ENCODE measurements at places on chromosomes 2 and 18.
A peak's percentile ranks its signal among the peaks of the same experiment; 100 is the strongest.

- no peak overlapping the region for H3K27ac ChIP-seq
- DNase-seq = no peak
- H3K4me3 ChIP-seq = no peak overlapping the region
- no peaks in the 10 kb centered on the region for H3K27me3 ChIP-seq
These were observed 122.0 kb downstream of the WDSUB1 start for GRCh38 chr2:159164457-159164911.

GRCh38 chr2:198440833-198441232 is 636.4 kb downstream of the PLCL1 start:
- no peak overlapping the region for H3K4me3 ChIP-seq
- H3K27ac ChIP-seq = no peak overlapping the region
- no peaks in the 10 kb centered on the region for H3K36me3 ChIP-seq
- peaks cover 11% of the 10 kb centered on the region for H3K4me1 ChIP-seq
- no peak for DNase-seq
- H3K27me3 ChIP-seq = peaks cover 11% of the 10 kb centered on the region

DNA sequence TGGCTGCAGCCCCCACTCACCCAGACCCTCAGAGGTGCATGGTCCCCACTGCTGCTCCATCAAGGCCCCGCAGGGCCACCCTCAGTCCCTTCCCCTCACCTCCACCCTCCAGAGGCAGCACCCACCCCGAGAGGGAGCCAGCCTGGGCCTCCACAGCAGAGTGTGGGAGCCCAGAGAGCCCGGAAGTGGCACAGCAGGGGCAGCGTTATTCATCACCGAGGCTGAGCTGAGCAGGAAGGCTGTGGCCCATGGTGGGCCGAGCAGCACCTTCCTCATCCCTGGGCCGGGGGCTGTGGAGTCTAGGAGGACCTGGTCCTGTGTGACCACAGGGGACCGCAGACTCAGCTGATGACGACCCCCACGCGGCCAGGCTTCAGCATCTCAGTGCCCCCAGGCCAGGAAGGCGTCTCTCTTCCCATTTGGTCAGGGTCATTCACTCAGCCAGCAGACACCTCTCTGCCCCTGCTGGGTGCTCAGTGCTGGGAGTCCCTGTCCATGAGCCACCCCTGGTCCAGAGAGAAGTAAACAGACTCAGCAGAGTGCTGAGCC is 258.1 kb downstream of the ATAD2B start:
- H3K4me3 ChIP-seq = no peak overlapping the region
- no peaks in the 10 kb centered on the region for H3K36me3 ChIP-seq
- H3K27ac ChIP-seq = no peak overlapping the region
- H3K27me3 ChIP-seq = peaks cover 5% of the 10 kb centered on the region

DNA sequence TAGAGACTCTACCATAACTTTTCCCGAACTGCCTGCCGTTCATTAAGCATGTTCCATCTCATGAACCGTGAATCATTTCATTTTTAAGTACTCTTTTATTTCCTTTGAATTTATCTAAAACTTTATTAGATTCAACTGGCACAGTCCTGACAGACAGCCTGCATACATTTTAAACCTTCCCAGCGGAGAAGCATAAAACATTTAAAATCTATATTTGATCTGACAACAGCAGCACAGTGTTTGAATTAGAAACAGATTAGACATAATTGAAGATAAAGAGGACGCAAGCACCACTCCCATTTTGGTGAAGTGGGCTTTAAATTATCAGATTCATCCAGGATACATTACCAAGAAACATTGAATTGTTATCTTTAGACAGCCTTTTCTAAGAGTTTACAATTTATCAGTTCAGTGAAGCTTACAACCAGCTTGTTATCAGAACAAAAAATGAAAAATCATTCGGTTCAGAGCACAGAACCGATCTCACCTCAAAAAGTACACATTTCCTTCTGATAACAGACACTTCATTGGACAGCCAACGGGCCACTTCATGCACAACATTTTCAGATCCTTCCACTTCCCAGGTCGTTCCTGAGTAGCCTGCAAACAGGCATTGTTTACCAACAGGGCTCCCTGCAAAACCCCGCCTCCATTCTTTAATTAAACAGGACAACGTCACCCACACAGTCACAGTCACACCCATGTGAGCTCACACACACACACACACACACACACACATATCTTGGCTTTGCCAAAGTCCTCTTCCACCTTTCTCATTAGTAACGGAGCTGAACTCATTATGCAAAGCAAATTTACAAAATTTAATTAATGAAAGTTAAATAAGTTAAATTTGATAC is 171.2 kb downstream of the SP3 start:
- H3K27ac ChIP-seq = no peak overlapping the region
- H3K27me3 ChIP-seq = peaks cover 7% of the 10 kb centered on the region
- DNase-seq = no peak
- H3K36me3 ChIP-seq = no peaks in the 10 kb centered on the region
- H3K4me3 ChIP-seq = no peak overlapping the region

GRCh38 chr2:217193431-217194340 is 333.8 kb upstream of the TNP1 start:
- H3K27ac ChIP-seq = no peak overlapping the region
- no peak for DNase-seq
- H3K36me3 ChIP-seq = no peaks in the 10 kb centered on the region
- H3K4me3 ChIP-seq = no peak overlapping the region

DNA sequence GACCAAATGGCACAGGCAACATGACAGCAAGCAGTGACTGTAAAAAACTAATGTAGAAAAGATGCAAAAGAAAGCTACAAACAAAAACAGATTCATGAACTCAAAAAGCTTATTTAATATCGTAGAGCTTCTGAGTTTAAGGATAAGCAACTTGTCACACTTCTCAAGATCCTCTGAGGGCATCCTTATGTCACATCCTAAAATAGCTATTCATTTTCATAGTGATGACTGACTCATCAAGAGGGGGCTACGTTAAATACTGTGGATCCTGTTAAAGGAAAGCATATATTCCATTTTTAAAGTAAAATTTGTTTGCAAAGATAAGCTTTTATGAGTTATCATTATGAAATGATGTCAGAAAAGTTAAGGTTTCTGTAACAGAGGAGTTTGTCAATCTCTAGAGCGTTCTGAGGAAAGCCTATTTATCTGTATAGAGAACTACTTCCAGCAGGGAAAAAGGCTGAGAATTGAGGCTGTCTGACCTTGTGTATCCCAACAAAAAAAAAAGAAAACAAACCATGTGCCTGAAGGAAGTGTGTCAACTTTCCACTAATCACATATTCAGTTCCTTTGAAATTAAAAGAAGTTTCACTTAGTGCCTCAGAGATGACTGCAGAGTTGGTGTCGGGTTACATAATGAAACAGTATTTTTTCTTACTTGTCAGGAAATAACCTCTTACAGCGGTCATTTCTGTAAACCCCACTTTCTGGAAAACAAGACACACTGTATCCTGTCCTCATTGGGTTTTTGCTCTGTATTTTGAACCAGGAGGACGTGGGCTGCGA is 115.5 kb downstream of the ESCO1 start:
- no peak for DNase-seq
- H3K4me1 ChIP-seq = peaks cover 1% of the 10 kb centered on the region
- H3K27ac ChIP-seq = no peak overlapping the region
- no peaks in the 10 kb centered on the region for H3K27me3 ChIP-seq

- no peaks in the 10 kb centered on the region for H3K36me3 ChIP-seq
- no peak overlapping the region for H3K4me3 ChIP-seq
- H3K27me3 ChIP-seq = no peaks in the 10 kb centered on the region
These were observed 19.7 kb upstream of the DCTN1 start for GRCh38 chr2:74399785-74400184.

- H3K4me3 ChIP-seq = no peak overlapping the region
- no peak for DNase-seq
- H3K27ac ChIP-seq = no peak overlapping the region
- peaks cover 10% of the 10 kb centered on the region for H3K27me3 ChIP-seq
- H3K36me3 ChIP-seq = no peaks in the 10 kb centered on the region
These were observed 83.5 kb downstream of the OSBPL6 start for GRCh38 chr2:178277741-178278197.

DNA sequence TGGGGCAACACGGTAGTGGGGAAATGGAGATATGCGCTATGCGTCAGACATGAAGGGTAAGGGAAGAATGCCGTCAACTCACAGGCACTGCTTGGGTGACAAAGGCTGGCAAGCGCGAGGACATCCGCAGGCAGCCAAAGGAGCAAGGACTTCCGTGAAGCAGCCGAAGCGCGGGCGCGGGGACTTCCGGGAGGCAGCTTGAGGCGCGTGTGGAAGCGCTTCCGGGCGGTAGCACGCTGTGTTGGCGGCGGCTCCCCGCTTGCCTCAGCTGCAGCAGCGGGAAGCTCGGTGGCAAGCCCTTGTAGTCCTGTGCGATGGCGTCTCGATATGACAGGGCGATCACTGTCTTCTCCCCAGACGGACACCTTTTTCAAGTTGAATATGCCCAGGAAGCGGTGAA is at the start of gene PSMA8:
TSS of gene PSMA8 (plus strand) at position 218 of the 400 bp plus-strand sequence. CDS start at position 315, 97 bp downstream.
- no peaks in the 10 kb centered on the region for H3K27me3 ChIP-seq
- peak; percentile 70 for DNase-seq
- peak within 1 kb of the TSS; percentile 91 for H3K27ac ChIP-seq
- H3K36me3 ChIP-seq = no peaks in the 10 kb centered on the region
- peaks cover 1% of the 10 kb centered on the region for H3K4me1 ChIP-seq

GRCh38 chr18:21980744-21981143 is 188.6 kb upstream of the GATA6 start:
- no peaks in the 10 kb centered on the region for H3K36me3 ChIP-seq
- no peaks in the 10 kb centered on the region for H3K4me1 ChIP-seq
- peaks cover 4% of the 10 kb centered on the region for H3K27me3 ChIP-seq
- no peak overlapping the region for H3K27ac ChIP-seq

DNA sequence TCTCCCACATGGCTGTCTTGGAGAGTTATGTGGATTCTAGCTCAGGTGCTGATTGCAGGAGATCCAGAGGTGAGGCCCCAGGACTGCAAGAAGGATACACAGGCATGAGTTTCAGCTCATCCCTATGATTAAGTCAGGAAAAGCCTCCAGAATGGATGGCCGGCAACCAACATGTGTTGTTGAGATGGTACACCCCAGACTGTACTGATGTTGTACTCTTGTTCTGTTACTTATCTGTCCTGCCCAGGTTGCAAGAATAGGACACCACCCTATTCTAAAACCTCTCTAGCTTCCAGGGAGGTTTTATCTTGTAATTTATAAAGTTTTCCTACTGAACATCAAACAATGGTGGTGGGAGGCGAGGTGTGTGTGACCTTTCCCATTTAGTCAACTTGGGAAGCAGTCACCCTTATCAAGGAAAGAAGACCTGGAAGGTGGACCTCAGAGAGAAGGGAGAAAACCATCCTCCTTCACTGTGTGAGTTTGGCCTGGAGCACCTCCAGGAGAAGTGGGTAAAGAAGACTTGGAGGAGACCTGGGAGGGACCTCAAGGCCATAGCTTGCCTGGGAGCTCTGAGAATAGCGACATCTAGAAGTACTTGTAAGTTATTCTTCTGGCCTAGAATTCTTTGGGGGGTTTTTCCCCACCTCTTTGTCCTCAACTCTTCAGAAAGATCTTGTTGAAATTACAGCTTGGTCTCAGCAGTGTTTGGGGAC is 8.6 kb downstream of the FAM124B start:
- H3K4me1 ChIP-seq = no peaks in the 10 kb centered on the region
- no peak overlapping the region for H3K4me3 ChIP-seq
- H3K27me3 ChIP-seq = peaks cover 2% of the 10 kb centered on the region
- no peak overlapping the region for H3K27ac ChIP-seq
- H3K36me3 ChIP-seq = no peaks in the 10 kb centered on the region
- no peak for DNase-seq

DNA sequence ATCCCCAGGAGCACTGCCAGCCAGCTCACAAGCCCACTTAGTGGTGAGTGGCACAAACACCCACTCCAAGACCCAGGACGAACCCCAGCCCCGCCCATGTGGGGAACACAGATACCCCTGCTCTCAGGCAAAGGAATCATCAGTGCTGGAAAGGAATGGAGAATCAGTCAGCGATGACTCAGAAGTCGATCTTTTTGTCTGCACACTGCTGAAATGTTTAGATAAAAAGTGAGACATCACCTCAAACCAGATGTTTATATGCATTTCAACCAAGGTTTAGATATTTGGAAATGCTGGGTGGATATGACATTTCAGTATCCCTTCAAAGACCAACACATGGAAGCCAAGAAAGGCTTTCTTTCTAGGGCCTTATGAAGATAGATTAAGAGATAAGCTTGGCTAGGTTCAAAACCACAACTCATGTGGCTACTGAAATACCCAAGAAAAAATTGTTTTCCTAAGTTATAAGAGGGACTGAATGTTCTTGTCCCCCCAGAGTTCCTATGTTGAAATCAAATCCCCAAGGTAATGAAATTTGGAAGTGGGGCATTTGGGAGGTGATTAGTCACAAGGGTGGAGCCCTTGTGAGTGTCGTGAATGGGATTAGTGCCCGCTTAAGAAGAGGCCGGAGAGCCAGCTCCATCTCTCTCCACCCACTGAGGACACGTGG is 43.7 kb downstream of the POU3F3 start:
- H3K27me3 ChIP-seq = peaks cover 9% of the 10 kb centered on the region
- no peaks in the 10 kb centered on the region for H3K4me1 ChIP-seq

DNA sequence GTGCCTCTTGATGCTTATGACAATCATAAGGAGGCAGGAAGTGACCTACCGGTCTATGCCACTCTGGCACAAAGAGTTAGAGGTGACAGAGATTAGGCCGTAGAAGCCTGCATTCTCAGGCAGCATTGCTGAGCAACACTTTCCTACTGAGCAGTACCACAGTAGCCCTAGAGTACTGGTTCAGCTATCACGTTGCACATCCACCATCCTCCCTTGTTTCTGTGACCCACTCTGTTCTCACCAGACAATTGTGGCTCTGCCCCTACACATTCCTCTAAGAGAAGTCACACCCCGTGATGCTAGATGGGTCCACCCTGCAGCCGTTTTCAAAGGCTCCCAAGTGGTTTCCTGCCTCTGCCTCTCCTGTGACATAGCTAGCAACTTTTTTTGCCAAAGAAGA is 22.6 kb upstream of the SUCLG1 start:
- H3K36me3 ChIP-seq = no peaks in the 10 kb centered on the region
- H3K27ac ChIP-seq = peak overlapping the region; percentile 21
- H3K4me3 ChIP-seq = no peak overlapping the region
- H3K27me3 ChIP-seq = no peaks in the 10 kb centered on the region
- DNase-seq = peak; percentile 49
- peaks cover 18% of the 10 kb centered on the region for H3K4me1 ChIP-seq

GRCh38 chr2:25222477-25223121 is 54.2 kb upstream of the POMC start:
- no peak overlapping the region for H3K27ac ChIP-seq
- no peak overlapping the region for H3K4me3 ChIP-seq

GRCh38 chr2:189440947-189441708 is at the start of gene WDR75:
Gene WDR75 (plus strand): TSS chr2:189441474. CDS start chr2:189441493, 19 bp downstream.
- H3K27me3 ChIP-seq = no peaks in the 10 kb centered on the region
- peak; percentile 95 for DNase-seq
- peak within 1 kb of the TSS; percentile 100 for H3K27ac ChIP-seq
